ENCODE measurements at places on chromosomes 6 and 20.

DNA sequence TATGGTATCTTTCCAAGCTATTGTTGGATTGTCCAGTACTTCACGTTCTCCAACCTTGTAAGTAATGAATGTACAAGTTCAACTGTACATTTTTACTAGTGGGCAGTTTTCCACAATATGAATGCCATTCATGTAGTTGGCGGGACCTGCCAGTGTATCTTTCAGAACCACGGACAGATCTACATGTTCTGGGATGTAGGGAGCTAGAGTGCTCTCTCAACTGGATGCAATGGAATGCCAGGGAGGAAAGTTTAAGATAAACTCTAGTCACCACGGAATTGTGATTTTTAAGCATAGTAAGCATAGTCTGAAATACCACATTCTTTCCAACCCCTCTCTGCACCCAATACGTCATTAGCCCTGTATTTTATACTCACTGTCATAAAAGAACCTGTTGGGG, 21.5 kb upstream of the HLA-C start:
- DNase-seq = no peak

DNA sequence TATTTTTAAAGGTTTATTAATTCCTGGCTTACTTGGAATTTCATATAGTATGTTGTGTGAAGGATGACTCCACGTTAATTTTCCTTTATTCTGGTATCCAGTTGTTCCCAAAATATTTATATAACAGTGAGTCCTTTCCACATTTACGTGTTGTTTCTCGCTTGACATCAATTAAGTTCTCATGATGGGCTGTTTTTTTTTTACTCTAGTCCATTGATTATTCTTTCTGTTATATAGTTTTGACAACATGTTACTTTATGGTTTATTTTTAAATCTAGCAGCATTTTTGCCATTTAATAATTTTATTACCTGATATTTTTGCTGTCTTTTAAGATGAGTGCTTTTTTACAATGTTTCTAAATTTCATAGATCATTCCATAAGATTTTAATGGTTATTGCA, 6.7 kb downstream of the TRIM40 start:
- DNase-seq = no peak

DNA sequence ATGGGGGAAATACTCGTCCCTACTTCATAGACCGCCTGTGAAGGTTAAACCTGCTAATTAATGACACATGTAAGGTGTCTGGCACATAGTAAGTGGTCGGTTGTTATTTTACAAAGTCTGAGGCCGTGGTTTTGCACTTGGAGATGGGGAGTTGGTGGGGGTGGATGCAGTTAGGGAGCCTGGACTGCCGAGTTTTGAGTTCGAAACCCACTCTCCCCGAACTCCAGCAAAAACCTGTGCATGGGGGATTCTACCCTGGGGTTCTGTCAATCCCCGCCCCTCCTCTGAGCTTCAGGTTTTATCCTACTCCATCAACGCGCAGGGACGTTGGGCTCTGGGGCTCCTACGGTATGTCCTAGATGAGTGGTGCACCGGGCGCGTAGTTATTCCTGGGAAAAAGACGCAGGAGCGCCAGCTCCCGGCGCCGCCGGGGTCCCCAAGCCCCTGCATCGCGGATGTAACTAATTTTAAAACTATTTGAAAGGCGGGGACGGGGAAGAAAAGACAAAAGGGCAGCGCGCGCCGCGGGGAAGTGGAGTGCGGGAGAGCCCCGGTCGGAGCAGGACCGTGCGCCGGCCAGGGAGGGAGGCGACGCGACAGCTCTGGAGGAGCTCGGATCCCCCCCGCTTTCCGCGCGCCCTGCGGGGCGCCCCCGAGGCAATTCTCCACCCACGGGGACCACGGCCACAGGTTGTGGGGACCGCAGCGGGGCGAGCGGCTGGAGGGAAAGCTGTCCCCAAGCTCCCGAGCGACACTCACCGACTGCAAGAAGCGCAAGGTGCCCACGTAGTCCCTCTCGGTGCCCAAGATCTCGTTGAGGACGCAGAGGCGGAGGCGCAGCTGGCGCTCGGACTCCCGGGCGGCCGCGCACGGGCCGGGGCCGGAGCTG, 672 bp downstream of the PREX1 start:
- DNase-seq = no peak

GRCh38 chr6:139355172-139355571, 19.3 kb downstream of the CITED2 start:
- no peak for DNase-seq

- no peak for DNase-seq
Observed at GRCh38 chr6:54002116-54002515, 109.1 kb upstream of the MLIP start.

DNA sequence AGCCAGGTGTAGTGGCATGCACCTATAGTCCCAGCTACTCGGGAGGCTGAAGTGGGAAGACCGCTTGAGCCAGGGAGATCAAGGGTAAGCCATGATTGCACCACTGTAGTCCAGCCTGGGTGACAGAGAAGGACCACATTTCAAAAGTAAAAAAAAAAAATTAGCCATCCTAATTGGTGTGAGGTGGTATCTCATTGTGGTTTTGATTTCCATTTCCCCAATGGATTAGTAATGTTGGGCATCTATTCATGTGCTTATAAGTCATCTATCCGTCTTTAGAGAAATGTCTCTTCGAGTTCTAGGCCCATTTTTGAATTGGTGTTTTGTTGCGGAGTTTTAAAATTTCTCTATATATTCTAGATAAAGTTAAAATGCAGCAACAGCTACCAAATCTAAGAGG, 21.7 kb downstream of the ABHD12 start:
- no peak for DNase-seq

DNA sequence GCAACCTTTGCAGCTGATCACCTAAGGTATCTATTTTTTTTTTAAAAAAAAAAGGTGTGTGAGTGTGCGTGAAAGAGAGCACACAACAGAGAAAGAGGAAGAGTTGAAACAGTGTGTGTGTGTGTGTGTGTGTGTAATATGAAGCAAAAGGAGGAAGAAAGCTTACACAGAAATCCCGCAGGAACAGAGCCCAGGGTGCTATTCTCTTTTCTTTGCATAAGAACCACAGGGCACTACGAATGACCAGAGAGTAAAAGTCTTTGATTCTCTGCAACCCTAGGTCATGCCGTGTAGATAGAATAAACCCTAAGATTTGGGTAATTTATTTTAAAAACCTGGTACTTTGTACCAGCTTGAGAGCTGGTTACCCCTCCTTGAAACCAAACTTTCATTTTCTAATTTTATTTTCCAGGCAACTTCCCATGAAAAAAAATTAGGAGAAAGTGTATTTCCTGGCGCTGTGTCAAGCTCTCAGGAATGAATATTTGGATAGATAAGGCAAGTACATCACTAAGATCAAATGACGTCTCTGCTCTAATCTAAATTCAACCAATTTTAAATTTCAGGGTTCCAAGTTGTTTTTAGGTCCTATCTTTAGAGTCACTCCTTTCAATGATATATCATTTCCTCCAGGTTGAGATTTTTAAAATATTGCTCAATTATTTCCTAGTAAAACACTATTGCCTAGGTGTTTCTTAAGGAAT, 47.9 kb upstream of the ID4 start:
- no peak for DNase-seq

GRCh38 chr6:37142050-37142614, 27.8 kb upstream of the PIM1 start:
- DNase-seq = no peak

GRCh38 chr6:131205481-131206244, 70.4 kb downstream of the AKAP7 start:
- no peak for DNase-seq

DNA sequence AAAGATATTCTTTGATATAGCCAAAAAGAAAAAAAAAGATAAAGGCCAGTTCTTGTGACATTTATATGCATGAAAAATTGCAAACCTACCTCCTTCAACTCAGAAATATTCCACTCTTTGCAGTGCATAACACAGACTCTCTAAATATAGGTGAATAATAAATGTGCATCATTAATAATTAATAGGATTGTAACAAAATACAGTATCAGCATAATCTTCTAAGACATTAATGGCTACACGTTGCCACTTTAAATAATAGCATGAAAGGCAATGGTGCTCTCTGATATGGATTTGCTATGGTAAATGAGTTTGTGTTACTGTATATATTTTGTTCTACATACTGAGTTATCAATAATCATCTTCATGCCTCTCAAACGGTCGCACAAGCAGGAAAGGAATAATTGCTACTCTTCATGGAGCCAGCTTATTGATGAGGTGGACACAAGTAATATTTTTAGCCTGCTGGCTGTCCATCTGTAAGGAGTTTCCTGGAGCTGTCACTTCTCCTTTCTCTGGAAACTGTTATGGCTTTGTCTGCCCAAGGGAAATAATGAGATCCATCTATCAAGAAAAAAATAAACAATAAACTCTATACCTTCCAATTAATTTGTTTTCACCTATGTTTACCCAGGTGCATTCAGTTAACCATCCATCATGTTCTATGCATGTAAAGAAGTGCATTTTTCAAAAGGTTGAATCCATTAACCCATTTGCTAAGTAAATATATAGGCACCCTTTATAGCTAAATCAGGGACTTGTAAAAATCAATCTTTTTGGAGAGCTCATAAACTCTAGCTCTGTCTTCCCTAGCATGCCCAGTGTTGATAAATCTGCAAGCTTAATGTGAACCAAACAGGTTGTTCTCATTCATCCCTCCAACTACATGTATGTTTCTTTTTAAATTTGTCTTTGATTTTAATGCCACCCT, 253.0 kb downstream of the NKAIN2 start:
- DNase-seq = no peak

DNA sequence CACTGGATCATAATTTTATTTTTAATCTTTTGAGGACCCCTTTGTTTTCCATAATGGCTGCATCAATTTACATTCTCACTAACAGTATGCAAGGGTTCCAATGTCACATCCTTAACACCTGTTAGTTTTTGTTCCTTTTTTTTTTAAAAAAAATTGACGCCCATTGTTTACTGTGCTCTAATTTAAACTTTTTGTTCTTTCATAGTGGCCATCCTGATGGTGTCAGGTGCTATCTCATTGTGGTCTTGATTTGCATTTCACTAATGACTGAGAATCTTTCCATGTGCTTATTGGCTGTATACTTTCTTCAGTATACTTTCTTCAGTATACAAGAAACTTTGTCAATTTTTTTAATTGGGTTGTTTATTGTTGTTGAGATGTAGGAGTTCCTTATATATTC, 347.0 kb downstream of the RNGTT start:
- DNase-seq = no peak

DNA sequence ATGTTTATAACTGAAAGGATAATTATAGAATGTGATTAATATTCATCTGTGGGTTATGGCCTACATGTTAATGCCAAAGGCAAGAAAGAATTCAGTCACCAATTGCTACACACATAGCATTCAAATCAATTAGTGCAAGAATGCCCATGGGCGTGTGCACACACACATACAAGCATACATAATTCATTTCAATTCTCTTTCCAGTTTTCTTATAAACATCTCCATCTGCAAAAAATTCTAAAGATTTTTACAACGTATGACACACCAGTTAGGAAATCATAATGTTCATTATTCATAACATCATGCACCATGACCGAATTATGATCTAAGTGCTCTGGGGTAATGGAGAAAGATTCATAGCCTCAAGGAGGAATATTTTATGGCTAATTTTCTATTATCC, 111.0 kb upstream of the ADTRP start:
- no peak for DNase-seq

Measured in activated CD8-positive, alpha-beta memory T cell treated with anti-CD3 and anti-CD28 coated beads for 4 hours (primary cell).